Stimulated activated CD4-positive, alpha-beta T cell treated with anti-CD3 and anti-CD28 coated beads, TNF-alpha, amount 100 ng/mL, for 1 hour (primary cell): ENCODE measurements at places on chromosomes 1 and 21.

GRCh38 chr1:32818804-32819541, 1.5 kb downstream of the S100PBP start:
- DNase-seq: no peak

DNA sequence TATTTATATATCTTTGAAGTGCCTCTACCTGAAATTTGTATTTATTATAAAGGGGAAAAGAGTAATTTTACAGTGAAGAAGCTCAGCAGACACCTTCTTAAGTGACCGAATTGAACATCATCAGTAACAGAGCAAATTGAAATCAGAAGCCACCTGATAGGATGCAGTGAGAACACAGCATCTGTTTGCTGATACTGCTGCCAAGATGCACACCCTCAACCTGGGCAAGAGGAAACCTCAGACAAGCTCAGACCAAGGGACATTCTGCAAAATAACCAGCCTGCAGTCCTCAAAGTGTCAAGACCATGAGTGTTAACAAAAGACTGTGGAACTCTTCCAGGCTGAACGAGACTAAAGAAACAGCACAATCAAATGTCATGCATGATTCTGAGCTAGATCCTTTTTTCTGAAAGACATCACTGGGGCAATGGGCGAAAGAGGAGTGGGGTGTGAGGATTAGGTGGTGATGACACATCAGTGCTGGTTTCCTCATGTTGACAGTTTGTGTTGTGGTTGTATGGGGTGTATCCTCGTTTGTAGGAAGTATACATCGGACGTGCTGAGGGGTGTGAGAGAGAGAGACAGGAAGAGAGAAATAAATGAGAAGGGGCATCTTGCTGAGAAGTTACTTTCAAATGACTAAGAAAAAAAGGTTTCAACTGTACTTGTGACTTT, 103.7 kb downstream of the ABCA4 start:
- DNase-seq: no peak

DNA sequence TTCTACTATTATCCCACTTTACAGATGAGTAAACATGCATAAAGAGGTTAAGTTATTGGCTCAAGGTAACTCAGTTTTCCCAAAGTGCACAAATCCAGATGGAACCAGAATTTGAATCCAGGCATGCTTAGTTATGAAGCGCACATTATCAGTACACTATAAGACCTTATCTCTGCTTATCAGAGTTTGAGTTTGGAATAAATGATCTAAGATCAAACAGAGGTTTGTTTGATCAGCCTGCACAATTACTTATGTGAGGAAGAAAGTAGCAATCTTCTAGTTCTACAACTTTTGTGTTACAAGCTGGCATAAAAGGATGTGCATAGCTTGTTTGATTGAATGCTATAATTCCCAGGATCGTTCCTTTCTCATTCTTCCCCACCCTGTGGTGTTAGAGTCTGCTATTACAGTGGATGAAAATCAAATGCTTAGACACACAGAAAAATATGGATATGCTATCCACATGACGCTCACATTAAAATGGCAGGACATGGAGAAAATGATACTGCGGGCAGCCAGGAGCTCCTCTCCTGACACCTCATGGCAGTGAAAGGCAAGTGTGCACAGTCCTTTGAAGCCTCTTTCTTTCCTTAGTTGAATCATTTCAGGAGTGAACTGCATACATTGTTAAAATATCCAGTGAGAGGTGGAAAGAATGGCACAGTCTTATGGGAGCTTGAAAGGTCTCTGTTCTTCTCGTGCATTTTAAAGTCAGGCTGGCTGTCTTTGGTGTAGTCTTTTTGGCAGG, 23.9 kb upstream of the PBX1 start:
- DNase-seq: no peak

DNA sequence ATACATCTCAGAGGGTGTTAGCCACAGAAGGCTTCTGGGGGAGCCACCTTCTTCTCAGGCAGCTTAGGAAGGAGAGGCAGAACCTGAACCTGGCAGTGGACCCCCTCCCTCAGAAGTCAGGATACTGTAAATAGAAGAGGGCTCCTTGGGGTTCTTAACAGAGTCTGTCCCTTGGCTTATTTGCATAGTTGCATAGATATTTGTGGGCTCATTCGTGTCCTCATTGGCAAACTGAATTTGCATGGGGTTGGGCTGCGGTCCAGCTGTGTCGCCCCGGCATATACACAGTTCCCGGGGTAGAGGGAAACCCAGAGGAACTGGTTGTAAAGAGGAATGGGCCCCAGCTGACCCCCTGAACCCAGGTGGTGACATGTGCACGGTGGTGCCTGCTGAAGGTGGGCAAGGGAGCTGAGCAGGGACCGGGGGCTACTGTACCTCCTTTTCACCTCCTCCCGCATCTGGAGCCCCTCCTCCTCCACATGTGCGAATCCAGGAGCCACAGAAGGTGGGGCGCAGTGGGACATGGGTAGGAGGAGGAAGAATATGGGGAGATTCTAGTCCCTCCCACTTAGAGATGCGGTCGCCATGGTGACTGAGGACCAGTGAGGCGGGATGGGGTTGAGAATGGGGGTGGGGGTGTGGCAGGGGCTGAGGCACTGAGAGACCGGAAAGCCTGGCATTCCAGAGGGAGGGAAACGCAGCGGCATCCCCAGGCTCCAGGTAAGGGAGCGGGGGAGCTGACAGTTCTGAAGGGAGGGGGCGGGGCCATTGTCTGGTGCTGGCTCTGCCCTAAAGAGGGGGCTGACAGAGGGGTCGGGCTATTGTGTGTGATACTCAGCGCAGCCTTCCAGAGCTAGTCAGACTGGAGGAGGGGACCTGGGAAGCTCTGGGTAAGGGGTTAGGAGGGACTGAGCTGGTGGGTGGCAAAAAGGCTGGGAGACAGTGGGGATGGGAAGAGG, 3.7 kb upstream of the SEMA4A start:
- no peak for DNase-seq

DNA sequence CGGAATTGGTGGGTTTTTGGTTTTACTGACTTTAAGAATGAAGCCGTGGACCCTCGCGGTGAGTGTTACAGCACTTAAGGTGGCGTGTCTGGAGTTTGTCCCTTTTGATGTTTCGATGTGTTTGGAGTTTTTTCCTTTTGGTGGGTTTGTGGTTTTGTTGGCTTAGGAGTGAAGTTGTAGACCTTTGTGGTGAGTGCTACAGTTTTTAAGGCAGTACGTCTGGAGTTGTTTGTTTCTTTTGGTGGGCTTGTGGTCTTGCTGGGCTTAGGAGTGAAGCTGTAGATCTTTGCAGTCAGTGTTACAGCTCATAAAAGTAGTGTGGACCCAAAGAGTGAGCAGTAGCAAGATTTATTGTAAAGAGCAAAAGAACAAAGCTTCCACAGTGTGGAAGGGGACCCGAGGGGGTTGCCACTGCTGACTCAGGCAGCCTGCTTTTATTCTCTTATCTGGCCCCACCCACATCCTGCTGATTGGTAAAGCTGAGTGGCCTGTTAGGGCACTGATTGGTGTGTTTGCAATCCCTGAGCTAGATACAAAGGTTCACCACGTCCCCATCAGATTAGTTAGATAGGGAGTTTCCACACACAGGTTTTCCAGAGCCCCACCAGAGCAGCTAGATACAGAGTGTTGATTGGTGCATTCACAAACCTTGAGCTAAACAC, 20.9 kb downstream of the HENMT1 start:
- no peak for DNase-seq

DNA sequence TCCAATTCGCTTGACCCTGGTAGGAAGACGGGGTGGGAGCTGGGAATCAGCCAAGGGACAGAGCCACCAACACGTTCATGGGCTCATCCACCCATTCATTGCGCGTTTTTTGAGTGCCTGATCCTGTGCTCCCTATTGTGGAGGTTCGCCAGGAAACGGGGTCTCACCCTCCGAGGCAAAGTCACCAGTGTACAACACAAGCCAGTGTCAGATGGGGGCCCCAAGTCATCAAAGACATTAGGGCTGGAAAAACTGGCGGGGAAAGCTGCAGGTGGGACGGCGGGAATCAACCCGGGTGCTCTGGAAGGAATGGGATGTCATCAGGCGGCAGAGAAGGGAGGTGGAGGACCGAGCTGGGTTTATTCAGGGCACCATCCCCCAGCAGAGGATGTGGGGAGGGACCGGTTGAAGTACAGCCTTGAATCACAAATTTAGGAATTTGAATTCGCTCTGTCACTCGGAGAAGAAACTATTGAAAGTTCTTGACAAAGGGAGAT, 667 bp upstream of the NID1 start:
- no peak for DNase-seq

DNA sequence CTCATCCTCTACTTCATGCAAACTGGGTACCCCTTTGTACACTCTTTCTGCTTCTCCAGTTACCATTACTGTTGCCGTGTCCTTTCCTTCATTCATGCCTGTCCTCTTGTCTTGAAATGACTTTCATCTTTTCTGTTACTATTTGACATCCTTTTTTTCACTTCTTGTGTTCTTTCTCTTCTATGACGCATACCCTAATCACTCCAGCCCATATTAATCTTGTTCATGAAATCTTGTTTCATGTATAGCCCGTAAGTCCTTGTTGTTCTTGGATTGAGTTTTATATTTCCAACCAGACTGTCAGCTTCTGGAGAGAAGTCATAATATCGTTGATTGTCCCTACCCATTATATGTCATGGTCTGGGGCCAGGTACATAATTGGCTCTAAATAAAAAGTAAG, 126.1 kb downstream of the NOS1AP start:
- DNase-seq: no peak

DNA sequence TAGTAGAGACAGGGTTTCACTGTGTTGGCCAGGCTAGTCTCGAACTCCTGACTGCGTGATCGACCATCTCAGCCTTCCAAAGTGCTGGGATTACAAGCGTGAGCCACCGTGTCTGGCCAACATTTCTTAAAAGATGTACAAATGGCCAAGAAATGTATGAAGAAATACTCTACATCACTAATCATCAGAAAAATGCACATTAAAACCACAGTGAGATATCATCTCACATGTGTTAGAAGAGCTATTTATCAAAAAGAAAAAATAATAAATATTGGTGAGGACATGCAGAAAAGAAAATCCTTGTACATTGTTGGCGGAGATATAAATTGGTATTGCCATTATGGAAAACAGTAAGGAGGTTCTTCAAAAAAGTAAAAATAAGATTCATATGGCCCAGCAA, 33.6 kb upstream of the TNFSF18 start:
- DNase-seq: no peak
